ENCODE measurements at places on chromosomes 11 and 22. TPM values are rescaled to one million over a fixed set of nuclear protein-coding genes. Genes with fewer than 3 reads are reported as not detected.

DNA sequence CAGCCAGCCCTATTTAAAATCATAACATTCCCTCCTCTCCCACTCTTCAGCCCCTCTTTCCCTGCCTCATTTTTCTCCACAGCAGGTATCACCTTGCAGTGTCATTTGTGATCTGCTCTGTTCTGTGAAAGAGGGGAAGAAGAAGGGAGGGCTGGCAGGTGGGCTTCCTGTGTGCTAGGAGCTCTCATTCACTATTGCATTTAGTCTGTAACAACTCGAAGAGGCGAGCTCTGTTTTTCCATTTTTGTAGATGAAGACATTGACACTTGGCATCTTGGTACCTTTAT, 52.1 kb upstream of the CRYBB3 start:
- H3K4me3 ChIP-seq = no peak overlapping the region
- no peaks in the 10 kb centered on the region for H3K4me1 ChIP-seq
- no peak for DNase-seq
- no peaks in the 10 kb centered on the region for H3K36me3 ChIP-seq

DNA sequence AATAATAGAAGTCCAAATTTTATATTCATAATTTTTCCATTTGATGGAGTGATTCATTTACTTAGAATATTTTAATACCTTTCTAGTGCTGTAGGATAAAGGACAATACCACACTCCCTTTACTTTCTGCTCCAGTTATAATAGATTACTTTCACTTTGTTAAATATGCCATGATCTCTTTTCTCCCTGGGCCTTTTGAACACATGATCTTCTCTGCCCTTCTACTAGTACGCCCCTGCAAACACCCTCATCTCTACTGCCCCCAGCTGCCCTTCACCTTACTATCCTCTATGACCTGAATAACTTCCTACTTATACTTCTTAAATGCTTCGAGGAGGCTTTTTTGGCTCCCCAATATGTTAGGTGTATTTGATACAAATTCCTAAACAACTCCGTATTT, 177.3 kb downstream of the GUCY1A2 start:
- no peak overlapping the region for H3K4me3 ChIP-seq
- H3K36me3 ChIP-seq = no peaks in the 10 kb centered on the region
- no peak for DNase-seq
- H3K4me1 ChIP-seq = no peaks in the 10 kb centered on the region
- no peaks in the 10 kb centered on the region for H3K27me3 ChIP-seq

DNA sequence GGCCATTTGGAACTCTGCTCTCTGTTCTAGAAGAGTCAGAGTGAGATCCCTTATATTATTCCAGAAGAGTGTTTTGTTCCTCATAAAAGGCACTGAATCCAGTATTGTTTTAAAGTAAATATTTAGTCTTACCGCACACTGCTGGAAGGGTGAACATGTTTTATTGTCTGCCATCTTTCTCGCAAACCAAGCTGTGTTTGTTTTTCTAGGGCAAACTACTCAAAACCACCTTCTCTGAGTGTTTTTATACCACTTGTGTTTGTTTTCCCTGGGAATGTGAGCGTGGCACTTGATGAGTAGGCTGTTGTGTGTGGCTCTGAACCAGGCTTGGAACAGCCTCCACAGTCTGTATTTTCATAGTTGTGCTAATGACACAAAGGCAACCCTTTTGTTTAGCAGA, 89.8 kb downstream of the DBX1 start:
- H3K27ac ChIP-seq = no peak overlapping the region
- DNase-seq = no peak

- DNase-seq = no peak
- no peak overlapping the region for H3K4me3 ChIP-seq
- H3K27ac ChIP-seq = no peak overlapping the region
- peaks cover 71% of the 10 kb centered on the region for H3K36me3 ChIP-seq
- H3K4me1 ChIP-seq = peaks cover 27% of the 10 kb centered on the region
Measured at GRCh38 chr11:118364956-118365615, 5.7 kb downstream of the UBE4A start.

DNA sequence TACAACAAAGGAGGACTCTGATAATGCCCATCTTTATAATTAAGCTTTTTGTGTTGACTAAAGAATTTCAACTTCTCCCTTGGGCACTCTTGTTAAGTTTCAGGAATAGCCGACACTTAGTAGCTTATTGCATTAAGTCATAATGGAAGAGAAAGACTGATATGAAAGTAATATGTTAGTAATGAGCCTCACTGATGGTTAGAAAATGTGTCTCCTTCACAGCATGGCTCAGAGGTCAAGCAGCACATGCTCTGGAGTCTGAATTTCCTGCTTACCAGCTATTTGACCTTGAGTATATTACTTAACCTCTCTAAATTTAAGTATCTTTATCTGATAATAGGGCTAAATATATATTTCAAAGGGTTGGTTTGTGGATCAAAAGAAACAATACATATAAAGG, 39.0 kb downstream of the PDGFD start:
- no peaks in the 10 kb centered on the region for H3K36me3 ChIP-seq
- no peaks in the 10 kb centered on the region for H3K27me3 ChIP-seq
- no peak overlapping the region for H3K27ac ChIP-seq
- H3K4me1 ChIP-seq = no peaks in the 10 kb centered on the region
- H3K4me3 ChIP-seq = no peak overlapping the region
- DNase-seq = no peak

- no peak overlapping the region for H3K4me3 ChIP-seq
- H3K4me1 ChIP-seq = no peaks in the 10 kb centered on the region
- no peak overlapping the region for H3K27ac ChIP-seq
Measured at GRCh38 chr22:44424867-44425693, 73.0 kb downstream of the RTL6 start.

- H3K27ac ChIP-seq = no peak overlapping the region
- peaks cover 8% of the 10 kb centered on the region for H3K36me3 ChIP-seq
- peaks cover 6% of the 10 kb centered on the region for H3K27me3 ChIP-seq
- DNase-seq = no peak
- no peak overlapping the region for H3K4me3 ChIP-seq
Measured at GRCh38 chr11:63623513-63624140, 9.4 kb upstream of the PLAAT3 start.

PARVA gene
- total RNA-seq = not detected

CLDN5 gene
- not detected for total RNA-seq
